Fibroblast of skin of left biceps (primary cell): ENCODE measurements at places on chromosomes 7 and 10.

DNA sequence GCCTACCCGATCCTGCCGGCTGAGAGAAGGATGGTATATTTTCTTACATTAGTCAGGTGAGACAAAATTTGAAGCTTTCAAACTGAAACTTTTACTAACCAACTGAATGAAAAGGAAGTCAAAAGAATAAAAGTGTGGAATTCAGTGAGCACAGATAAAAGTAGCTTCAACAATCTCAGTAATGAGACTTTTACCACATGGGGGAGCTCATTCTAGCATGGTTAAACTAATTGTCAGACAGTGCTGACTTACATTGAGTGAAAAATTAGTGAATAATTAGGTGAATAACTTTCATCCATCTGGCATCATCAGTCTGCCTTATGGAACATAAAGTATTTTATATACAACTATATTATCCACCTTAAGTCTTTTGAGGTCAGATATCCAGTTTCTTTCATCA lies 8.4 kb downstream of the FAM237B start:
- DNase-seq, result no peak

- no peak for DNase-seq
Measured at GRCh38 chr7:26493737-26494428, 202.2 kb downstream of the SNX10 start.

GRCh38 chr7:142579946-142580345 lies 169.3 kb upstream of the PRSS1 start:
- DNase-seq, result no peak

GRCh38 chr10:60406182-60406581 lies 16.5 kb upstream of the ANK3 start:
- no peak for DNase-seq

GRCh38 chr10:110770243-110770642 lies 101.5 kb upstream of the PDCD4 start:
- DNase-seq, result no peak

DNA sequence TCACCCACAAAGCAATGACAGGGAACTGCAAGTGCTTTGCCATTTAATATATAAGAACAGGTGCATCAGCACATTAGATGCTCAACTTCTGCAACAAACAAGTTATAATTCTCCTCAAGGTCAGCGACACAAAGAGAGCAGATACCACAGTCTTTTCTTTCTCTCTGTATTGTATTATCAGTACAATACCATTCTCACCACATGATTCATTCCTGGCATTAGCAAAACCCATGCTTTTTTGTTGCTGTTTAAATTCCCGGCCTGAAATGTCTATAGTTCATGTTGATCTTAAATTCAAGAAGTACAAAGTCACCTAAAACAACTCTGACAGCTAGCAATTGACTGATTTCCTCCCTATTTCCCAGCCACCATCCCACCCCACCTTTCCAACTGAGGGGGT lies 111.8 kb upstream of the FEZF1 start:
- no peak for DNase-seq

DNA sequence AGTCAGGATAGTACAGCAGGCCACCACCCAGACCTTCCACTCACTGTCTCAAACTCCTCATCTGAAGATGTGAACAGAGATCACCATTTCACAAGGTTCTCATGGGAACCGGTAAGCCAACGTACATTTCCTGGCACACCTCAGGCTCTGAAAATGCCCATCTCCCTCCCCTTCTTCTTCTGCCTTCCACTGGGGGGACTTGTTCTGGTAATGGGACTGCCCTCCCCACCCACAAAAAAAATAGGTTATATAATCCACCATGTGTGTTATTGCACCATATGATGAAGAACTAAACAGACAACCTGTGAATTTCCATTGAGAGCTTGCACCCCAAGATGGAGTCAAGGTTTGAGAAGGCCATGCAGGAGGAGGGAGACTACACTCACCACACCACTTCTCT lies 42.1 kb upstream of the IKZF1 start:
- no peak for DNase-seq
